ENCODE measurements at places on chromosomes 7 and 10.
A peak's percentile ranks its signal among the peaks of the same experiment; 100 is the strongest.

GRCh38 chr7:87369216-87369615, 23.8 kb downstream of the CROT start:
- no peak for DNase-seq

DNA sequence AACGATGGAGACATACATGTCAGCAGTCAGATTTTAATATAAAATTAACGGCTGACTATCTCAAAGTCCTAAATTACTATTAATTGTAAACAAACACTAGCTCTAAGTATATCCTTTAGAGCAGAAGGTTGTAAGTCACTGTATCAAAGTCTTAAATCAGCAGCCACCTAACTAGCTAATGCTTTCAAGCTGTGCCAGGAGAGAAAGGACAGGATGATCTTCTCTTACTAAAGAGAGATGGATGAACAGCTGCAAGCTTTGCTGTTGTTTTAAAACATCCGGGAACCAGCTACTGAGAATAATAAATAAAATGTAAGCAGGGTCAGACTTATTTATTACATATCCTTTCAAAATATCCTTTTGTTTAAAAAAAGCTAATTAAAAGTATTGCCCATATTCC, 24.0 kb upstream of the ABLIM1 start:
- DNase-seq: no peak

- peak; percentile 75 for DNase-seq
These were observed 1.6 kb downstream of the ZNF746 start for GRCh38 chr7:149495785-149496641.

- DNase-seq: no peak
These were observed 452.8 kb downstream of the PTPRN2 start for GRCh38 chr7:158134824-158135223.

DNA sequence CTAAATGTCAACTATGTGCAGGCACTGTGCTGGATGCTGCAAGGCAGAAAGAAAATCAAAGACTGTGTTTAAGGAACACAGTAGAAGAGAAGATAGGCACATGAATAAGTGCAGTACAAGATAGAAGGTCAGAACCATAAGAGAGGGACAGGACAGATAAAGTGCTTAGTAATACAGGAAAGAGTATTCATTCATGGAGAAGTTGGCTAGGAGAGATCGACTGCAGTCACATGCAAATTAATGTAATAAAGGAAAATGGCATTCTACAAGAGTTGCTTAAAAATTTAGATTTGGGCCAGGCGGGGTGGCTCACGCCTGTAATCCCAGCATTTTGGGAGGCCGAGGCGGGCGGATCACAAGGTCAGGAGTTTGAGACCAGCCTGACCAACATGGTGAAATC, 24.8 kb downstream of the KIF5B start:
- no peak for DNase-seq

DNA sequence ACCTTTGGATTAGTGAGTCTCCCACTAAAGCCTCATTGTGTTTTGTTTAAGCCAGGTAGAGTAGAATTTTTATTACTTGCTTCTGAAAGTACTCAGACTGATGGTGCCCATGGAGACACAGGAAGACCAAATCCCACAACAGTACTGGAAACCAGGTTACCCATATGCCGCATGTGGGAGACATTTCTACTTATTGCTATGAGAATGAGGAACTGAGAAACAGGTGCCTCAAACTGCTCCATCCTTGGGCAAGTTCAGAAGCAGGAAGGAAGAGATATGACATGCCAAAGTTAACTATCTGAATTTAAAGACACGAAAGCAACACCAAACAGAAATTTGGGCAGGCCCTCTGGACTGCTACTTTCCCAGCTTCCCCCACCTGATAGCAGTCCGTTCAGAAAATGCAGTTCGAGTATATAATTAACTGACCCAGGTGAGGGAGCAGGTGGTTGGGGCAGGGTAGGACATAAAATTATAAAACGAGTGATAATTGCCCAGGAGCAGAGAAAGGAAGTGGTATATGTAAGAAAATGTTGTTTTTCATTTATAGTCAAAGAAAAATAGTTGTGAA, 382.3 kb upstream of the MTPN start:
- no peak for DNase-seq

DNA sequence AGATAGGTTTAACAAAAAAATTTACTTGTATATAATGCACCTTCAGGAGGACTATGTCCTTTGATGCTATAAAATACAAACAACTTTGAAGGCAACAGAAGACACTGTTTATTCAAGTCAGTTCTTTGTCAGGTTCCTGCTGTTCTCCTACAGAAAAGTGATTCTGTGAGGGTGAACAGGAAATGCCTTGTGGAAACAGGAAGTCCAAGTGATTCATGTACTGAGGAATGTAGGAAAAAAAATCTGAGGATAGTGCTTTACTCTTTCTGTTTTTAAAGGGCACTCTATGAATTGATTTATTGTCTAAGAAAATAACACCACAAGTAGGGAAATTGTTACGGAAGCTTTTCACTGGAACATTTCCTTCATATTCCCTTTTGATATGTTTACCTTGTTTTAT, 171.9 kb downstream of the HDAC9 start:
- DNase-seq: peak; percentile 64

- DNase-seq: no peak
These were observed 348.9 kb upstream of the NPSR1 start for GRCh38 chr7:34309116-34309515.

DNA sequence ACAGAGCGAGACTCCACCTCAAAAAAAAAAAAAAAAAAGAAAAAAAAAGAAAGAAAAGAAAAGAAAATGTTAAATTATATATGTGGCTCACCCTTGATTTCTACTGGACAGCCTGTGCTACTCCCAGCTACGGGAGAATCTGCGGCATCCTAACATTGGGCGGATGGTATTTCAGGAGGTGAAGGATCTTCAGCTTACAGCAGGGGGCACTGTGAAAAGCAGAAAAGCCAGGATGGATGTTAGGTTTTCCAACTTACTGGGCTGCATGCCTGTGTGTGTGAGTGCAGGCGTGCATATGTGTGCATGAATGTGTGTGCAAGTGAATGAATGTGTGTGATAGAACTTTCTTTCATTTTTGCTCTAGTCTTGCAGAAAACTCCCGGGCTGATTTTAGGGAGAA, 1066.5 kb downstream of the TYW1 start:
- DNase-seq: no peak

DNA sequence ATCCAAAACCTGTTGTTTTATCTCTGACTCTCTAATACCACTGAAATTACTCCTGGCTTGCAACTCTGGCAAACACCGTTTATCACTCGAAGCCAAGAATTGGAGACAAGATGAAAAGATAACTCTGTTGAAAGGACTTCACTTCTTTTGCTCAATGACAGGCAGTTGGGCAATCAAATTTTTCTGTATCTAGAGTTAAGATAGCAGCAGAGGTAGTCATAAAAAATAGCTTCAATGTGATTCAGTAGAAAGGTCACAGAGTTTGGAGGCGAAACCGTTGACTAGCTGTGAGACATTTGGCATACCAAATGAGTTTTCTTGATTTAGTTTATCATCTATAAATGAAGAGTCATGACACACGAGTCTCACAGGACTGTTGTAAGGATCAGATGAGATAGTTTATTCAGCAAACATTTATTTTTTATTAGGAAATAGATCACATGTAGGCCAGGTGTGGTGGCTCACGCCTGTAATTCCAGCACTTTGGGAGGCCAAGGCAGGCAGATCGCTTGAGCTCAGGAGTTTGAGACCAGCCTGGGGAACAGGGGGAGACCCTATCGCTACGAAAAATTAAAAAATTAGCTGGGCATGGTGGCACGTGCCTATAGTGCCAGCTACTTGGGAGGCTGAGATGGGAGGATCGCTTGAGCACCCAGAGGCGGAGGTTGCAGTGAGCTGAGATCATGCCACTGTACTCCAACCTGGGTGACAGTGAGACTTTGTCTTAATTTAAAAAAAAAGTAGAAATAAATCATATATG, 23.6 kb downstream of the AKR1B1 start:
- peak; percentile 84 for DNase-seq

DNA sequence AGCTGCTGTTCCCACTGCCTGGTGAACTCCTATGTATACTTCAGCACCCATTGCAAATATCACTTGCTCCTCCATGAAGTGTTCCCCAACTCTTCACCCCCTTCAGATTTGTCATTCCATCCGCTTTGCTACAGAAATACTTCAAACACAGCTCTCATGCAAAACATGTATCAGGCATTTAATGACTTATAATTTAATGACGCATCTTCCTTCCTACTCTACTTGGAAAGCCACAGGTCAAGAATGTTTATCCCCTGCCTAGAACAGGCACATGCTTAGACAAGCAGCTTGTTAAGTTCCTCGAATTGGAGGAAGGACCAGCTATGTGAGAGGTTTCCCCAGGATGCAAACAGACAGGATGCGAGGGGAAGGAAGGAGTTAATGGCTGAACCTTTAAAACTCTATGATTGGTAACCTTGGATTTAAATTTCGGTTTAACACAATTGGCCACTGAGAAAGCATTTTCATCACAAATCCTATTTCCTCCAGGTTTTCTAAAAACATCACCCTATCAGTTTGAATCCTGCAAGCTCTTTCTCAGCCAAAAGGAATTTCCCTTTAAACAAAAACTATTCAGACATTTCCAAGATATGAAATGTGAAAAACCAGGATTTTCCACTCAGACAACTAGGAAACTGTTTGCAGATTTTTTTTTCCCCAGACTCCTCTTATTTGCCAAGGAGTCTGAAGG, 11.5 kb downstream of the CREB3L2 start:
- DNase-seq: peak; percentile 96

DNA sequence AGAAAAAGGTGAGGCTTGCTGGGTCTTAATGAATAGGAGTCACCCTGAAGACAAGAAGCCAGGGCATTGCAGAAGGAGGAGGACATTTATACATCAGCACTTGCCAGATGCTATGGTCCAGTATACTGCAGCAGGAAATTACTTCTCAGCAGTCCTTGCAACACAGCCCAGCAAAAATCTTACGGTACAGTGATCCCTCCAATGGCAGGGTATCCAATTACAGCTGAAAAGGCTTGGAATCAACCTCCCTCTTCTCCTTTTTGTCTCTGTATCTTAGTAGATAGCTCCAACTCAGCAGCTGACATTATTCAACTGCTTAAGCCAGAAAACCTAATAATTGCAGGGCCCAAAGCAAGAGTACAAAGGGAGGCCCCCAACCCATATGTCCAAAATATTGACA, 128.3 kb upstream of the COBL start:
- DNase-seq: no peak

DNA sequence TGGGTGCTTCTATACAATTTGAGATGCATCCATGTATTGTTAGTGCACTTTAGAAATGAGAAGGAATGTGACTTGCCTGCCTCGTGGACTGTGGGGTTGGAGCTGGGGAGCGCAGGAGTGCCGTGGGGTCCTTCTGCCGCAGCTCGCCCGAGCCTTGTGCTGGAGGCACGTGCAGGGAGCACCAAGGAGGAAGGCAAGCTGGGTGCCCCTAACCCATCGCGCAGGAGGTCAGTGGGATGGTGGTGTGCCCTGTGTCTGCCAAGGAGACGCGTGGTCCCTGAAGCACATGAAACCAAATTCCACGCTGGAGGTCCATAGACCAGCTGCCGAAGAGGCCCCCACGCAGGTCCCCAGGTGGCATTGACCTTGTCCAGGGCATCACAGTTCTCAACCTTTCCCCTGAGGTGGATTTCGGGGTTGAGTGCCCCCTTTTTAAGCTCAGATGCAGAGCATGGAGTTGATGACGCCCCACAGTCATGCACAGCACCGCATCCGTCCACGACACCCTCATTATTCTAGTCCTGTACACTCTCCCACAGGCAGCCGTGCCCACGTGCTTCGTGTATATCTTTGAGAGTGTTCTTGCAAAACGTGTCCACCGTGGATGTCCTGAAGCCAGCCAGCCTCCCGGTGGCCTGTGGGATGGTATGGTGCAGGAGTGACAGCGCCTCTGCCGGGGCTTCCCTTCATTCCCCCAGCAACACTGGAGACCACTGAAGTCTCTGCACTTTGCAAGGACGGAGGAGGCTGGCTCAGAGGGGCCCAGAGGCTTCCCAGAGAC, 35.5 kb downstream of the FKBP6 start:
- DNase-seq: no peak

DNA sequence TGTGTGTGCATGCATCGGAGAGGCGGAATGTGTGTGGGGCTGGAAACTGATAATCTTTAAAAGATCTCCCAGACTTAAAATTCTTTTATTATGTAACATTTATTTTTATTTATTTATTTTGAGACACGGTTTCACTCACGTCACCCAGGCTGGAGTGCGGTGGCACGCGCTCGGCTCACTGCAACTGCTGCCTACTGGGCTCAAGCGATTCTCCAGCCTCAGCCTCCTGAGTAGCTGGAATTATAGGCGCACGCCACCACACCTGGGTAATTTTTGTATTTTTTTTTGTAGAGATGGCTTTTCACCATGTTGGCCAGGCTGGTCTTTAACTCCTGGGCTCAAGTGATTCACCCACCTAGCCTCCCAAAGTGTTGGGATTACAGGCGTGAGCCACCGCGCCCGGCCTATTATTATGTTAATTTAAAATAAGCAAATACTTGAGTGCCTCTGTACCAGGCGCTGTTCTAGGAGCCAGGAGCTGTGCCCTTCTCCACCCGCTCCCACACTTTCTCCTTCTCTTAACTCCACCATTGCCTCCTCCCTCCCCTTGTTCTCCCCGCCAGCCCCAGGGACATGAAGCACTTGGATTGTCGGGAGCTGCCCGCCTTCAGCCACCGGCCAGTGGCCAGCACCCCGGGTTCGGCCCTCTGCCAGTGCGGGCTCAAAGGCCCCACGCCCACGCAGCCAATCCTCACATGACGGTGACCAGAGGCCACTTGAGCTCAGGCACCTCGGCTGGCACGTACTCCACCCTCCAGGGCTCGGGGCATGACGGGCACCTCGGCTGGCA, 163.6 kb downstream of the DNAJB6 start:
- no peak for DNase-seq

DNA sequence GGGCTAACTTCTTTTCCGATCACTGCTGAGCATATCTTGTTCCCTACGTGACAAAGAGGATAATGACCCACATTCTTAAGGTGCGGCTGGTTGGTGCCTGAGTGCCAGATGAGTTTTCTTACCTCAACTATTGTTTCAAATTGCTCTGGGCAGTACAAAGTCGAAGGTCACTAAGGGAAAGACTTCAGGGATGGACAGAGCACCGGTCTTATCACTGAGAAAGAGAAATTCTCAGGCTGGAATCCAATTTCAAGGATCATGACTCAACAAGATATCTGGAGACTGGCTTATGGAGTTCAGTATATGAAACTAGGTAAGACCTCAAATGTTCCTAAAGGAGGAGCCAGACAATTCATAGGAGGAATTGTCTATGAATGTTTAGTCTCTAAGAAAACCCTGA, 780.3 kb downstream of the SUGCT start:
- DNase-seq: no peak
